ENCODE measurements at places on chromosomes 2 and 18.

DNA sequence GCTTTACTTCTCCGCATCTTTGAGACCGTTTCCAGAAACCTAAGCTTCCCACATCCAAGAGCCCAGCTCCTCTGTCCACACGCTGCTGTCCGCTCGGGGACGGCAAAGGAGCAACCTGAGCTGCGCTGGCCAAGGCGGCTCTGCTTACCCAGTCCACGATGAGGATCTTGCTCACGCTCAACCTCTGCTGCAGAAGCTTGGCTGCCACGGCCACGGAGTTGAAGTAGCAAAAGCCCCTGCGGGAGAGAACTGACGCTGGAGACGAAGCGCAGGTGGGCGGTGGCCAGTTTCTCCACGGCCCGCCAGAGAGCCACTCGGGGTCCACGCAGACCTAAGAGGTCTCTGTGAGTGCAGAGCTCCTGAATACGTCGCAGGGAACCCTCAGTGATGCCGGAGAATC is 236.1 kb downstream of the TWIST2 start:
- DNase-seq: no peak

- DNase-seq: no peak
Measured at GRCh38 chr2:232980683-232981082, 32.4 kb downstream of the NGEF start.

DNA sequence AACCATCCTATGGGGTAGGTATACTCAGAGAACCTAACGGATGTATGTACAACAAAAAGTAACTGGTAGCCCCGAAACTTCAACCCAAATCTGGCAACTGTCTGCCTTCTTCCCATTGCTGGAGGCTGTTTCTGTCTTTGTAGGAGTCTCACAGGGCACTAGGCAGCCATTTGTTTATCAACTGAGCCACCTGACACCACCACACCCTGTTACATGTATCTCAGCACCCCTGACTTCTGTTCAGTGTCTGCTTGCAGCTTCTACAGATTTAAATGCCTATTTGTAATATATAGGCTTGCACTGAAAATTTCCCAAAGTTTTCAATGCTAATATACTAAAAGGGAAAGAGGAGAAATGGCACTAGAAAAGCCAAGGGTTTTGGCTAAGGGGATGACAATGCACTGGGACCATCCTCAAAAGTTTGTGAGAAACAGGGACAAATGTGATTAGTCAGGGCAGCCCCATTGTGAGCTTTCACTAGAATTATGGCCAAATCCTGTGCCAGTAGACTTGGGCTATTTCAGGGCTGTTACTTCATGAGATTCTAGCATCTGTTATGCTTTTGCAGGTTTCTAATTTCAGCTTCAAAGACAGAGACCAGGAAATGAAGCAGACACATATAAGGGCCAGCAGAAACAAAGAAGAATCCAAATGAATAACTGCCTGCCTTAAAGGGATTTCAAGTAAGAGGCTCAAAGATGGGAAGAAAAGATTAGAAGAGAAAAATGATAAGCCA is 103.3 kb downstream of the MYO5B start:
- DNase-seq: no peak

GRCh38 chr2:11777066-11777782 is 30.8 kb downstream of the LPIN1 start:
- no peak for DNase-seq

GRCh38 chr2:210389856-210390255 is 74.9 kb upstream of the MYL1 start:
- DNase-seq: no peak

DNA sequence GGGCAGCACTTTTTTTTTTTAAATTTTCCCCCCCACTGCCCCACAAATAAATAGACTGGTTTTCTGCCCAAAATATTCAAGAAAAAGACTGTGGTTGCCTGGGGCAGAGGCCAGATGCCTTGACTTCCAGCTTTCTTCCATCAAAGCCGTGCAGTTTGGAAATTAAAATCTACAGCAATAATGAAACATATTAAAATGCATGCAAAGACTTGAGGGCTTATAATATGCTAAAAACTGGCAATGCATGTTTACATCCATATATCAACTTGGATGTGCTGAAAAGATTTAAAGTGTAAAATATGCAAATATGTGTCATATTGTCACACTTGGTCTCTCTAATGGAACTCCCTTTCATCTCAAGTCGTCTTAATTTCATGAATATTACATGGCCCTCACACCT is 2036.2 kb upstream of the PIK3C3 start:
- DNase-seq: no peak

- DNase-seq: no peak
Measured at GRCh38 chr2:220469201-220469600, 841.8 kb downstream of the SLC4A3 start.

GRCh38 chr2:153519257-153519875 is 40.8 kb upstream of the RPRM start:
- peak; percentile 10 for DNase-seq

GRCh38 chr2:3399381-3399780 is 19.9 kb downstream of the TRAPPC12 start:
- DNase-seq: no peak

- no peak for DNase-seq
Measured at GRCh38 chr18:9838144-9838877, 47.5 kb upstream of the TXNDC2 start.

DNA sequence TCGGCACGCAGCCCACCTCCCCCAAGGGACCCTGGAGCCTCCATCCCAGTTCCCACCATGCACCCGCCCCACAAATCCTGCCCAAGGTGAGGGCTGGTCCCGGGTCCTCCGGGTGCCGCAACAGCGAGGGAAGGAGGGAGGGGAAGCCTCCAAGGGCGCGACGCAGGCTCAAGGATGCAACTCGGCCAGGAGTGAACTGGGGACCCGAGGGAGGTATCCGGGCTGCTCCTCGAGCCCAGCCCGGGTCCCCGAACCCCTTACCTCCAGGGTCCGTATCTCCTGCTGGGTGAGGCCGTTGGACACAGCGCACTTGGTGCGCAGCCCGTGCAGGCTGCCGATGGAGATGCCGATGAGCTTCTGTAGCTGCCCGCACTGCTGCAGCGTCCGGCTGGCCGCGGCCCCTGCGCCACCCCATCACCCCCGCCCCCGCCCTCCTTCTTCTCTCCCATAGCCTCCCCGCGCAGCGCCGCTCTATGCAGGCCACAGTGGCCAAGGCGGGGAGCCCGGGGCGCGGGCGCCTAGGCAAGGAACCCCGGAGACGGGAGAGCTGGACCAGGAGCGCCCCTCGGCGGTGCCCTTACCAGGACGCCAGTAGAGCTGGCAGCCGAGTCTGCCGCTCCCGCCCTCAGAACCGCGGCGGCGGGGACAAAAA is 124.1 kb downstream of the ANKRD30BL start:
- DNase-seq: peak; percentile 3

DNA sequence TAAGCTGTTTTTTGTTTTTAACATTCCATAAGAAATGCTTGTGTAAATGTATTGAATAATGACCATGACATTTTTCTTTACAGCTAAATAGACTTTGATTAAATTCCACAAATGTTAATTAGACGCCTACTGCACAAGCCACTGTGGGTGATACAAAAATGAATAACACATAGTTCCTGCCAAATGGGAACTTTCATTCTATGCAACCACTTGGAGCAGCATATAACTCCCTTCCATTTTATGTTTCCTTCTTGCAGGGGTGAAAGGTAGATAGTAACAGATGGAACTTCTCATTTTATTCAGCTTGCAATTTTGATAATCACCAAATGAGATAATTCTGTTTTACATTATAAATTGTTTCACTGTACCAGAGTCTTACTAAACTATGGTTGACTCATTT is 70.0 kb upstream of the THUMPD2 start:
- DNase-seq: no peak

DNA sequence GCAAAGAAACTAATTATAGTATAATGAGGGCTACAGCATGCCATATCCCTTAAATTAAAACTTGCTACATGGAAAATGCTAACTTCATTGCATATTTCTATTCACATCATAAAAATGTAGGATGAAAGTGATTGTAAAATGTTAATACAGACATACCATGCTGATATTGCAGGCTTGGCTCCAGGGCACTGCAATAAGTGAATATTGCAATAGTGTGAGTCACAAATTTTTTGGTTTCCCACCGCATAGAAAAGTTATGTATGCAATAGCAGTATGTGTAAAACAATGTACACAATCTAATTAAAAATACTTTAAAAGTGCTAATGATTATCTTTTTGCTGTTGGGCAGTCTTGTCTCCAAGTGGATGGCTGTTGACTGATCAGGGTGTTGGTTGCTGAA is 162.1 kb downstream of the CD8B2 start:
- DNase-seq: no peak

DNA sequence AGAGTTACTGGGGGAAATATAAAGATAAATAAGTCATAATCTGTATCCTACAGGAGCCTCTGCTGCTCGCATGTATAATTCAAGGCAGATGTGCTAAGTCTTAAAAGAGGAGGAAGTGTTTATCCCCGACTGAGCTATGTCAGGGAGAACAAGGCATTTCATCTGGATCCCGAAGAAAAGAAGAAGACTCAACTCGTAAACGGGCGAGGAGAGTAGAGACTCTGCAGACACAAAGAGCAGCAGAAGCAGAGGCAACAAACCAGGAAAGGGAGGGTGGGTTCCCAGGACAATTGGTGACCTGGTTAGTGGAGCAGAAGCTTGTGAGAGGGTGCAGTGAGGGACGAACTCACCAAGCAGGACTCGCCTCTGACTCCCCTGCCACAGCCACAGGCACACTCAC is 368.6 kb downstream of the EIPR1 start:
- no peak for DNase-seq

DNA sequence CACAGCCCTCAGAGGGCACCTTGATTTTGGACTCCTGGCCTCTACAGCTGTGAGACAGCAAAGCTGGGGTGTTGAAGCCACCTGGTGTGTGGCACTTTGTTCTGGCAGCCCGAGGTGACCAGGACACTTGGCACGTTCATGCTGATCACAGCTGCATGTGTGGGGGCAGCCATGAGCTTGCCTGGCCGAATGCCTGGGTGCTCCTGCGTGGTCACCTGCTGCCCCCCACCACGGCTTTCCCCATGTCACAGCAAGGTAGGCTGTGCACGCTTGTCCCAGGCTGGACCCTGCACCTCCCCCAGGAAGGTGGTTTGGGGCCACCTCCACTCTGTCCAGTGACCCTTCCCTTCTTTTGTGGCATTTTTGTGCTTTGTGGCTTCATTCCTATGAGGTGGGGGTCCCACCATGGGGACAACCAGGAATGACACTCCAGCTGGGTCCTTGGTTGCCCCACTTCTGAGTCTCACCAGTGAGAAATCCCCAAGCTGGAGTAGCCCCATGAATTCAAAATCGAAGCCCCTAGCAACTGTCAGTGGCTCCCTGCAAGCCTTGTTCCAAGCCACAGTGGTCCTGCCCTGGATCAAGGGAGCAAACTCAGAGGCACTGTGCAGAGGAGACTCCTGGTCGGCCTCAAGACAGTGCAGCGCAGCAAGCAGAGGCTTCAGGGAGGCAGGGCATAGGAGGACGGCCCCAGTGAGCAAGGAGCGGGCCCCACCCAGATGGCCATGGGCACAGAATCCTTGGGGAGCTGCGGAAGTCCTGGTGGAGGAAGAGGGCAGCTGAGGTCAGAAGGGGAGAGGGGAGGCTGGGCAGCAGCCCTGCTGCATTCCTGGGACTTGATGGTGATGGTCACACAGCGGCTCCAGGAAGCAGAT is 121.4 kb upstream of the HS6ST1 start:
- no peak for DNase-seq

DNA sequence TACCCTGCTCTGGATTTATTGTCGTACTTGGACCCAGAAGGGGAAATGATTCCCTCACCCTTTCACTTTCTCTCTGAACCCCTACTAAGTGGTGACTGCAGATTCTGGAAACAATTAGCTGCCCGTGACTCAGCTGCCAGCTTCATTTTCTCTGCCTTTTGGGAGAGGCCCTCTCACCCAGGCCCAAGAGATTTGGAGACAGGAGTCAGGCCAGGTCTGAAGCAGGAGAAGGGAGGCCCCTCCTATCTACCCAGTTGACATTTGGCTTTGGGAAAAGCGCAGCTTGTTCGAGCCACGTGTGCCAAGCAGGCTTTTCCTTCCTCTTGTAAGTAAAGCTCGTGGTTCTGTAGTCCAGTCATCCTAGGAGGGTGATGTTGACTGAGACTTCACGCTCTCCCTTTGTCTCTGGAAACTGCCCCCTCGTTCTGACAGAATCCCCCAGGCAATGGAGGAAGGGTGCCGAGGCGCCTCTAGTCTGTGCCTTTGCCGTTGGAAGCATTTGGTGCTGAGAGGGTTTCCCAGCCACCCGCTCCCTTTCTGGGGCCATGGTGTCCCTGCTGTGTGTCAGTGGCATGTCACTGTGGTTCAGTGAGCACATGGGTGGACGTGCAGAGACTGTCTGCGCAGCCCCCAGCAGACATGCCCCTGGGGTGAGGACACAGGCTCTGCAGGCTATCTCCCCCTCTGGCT is 8.6 kb downstream of the OXER1 start:
- DNase-seq: no peak

DNA sequence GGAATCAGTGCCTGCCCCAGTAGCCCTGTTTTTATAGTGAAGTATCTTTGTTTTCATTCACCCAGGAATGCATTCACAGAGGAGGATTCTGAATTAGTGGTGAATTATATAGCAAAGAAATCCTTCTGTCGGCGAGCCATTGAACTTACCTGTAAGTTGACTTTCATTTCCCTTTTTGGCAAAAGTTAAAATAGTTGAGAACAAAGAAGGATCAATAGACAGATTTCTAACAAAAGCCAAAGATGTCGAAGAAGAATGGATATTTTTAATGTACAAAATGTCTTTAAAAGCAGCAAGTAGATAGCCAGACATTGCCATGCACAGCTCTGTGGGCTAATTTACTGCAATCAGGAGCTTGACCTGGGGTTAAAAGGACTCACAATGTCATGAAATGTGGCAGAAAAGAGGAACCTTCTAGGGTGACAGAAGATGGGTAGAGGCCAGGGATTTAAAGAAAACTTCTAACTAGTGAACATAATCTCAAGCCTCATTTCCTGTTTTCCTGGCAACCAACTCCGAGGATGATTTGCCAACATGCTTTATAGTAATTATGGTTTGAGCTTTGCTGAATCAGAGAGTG is 53.8 kb upstream of the TMEM87B start:
- peak; percentile 14 for DNase-seq

DNA sequence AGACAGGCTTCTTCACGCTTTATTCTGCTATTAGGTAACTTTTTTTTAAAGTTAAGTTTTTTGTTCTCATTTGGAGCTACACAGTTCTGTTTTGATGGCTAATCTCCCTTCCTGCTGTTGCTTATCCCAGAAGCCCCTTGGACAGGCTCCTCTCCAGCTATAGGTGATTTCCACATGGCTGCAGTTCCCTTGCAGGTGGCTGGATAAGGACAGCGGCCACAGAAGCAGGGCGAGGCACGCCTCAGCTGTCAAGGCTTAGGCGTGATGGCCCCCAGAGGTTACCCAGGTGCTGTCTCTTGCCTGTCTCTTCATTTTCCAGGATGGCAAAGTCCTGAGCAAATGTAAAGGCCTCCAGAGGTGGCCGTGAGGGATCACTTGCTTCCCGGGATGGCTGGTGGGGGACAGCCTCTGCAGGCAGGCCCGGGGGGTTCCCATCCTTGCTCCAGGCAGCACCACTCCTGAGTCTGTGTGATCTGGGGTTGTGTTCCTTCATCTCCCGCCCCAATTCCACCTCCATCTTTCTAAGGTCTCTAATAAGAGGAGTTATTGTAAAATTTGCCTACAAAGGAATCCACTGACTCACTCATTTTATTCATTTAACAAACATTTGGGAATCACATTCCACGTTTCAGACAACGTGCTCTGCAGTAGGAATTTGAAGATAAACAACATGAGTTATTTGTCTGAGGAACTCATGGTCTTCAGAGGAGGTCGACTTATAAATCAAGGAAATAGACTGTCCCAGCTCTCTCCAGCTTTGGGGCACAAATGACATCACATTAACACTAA is 53.4 kb downstream of the NAPG start:
- no peak for DNase-seq

Measured in germinal center (tissue), 1 donor.